Left lung (tissue), 14 donors: ENCODE measurements at places on chromosomes 7 and 10. TPM values are rescaled to one million over a fixed set of nuclear protein-coding genes. Genes with fewer than 3 reads are reported as not detected.

DNA sequence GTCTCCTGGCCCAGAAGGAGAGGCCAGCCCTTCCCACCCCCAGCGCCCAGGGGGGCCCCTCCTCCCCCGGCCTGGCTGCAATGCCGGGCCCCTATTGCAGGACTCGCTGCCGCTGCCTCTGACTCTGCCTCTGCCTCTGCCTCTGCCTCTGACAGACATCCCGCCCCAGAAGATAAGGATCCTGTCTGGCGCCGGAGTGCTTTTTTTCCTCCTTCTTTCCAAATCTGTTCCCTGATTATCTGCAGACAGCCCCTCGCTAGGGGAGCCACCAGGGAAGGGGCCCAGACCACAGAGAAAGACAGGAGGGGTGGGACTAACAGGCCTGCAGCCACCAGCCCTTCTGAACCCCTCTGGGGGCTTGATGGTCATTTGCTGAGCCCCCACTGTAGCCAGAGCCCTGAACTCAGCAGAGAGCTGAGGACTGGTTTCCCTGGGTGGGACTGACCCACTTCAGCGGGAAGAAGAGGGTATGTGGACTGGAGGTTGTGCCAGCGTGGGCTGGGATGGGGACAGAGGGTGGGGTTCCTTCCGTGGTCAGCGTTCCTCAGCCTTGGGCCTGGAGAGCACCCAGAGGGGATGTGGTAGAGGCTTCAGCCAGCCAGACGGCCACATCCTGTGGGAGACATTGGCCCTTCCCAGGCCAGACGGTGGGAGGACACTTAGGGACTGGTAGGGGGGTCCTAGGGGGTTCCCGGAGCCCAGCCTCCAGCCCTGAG is 22.8 kb downstream of the UNC5B start:
- peak; percentile 79 for DNase-seq

DNA sequence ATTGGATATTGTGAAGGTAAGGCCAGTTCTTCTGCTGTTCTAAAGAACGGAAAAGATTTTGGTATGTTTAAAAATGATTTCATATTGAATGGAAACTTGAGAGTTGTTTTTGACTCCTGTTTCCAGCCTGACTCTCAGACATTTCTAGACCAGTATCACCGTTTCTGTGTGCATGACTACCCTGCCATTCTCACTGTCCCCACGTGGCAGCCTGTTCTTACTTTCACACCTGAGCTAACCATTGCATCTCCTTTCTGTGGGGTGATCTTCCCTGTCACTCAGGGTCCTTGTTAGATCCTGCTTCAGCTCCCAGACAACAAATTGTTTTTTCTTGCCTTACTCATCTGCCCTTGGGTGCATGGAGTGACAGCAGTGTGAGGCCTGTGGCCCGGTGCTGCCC is 38.9 kb downstream of the GLRX3 start:
- no peak for DNase-seq

GRCh38 chr7:44769776-44770294 is 21.2 kb downstream of the ZMIZ2 start:
- DNase-seq, result no peak

- DNase-seq, result no peak
Measured at GRCh38 chr10:4984223-4984622, 19.4 kb downstream of the AKR1C2 start.

- DNase-seq, result no peak
Measured at GRCh38 chr10:48606530-48607355, 1.9 kb upstream of the ARHGAP22 start.

DNA sequence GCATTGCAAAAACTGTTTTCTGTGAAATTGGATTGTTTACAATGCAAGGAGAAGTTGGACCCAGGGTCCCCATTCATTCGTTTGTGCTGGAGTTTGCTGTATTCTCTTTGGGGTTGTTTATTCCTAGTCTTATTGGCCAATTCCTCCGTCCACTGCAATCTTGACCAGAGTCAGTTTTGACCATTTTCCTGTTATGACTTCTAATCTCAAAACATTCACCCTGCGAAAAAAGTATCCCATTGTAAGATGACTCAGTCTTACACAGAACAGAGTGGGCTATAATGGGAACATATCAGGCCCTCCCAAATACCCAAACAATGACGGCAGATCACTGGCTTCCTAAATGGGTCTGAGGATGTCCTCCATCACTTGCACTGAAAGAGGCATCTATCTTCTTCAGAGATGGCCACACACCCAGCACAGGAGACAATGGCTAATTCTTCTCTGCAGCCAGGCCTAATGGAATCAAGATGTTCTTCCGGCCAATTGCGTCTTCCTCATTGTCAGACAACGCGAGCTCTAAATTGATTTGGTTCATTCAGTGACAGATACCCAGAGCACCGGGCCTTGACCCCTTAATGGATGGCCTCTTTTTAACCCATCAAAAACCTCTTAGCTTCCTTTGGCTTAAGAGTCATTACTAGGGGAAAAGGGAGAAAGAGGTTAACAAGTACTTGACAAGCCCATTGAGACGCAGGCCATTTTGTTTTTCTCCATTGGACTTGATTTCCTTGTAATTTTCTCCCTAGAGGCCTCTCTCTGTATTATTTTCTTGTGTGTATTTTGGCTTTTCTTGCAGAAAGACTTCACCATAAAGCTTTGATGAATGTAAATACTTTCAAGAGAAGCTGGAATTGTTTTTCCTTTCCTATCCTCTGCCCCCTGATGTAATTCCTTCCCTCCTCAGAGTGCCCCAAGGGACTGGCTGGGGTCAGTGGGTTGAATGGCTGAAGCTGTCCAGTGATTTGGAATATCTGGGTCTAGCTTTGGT is 129.6 kb downstream of the PRPF18 start:
- no peak for DNase-seq

DNA sequence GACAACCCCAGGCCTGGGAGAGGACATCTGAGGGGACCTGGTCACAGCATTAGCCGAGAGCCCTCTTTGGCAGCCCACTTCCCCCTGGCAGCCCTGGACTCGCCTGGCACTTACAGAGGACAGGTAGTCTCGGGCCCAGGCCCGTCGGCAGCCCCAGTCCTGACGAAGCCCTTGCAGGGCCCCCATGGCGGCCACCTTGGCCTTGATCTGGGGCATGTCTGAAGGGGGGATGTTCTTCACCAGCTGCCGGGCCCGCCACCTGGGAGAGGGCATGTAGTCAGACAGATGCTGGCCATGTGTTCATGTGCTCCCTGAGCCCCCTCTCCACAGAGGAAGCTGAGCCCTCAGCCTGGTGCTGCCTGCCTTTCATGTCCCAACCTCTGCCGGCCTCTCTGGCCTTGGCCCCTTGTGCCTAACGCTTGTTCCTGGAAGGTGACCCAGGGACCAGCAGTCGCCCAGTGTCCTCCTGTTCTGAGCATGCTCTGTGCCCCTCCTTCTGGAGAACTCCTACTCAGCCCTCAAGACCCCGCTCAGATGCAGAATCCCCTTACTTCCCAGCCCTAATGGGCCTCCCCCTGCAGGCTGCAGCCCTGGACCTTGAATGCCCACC is 13.9 kb downstream of the MYO1G start:
- no peak for DNase-seq

DNA sequence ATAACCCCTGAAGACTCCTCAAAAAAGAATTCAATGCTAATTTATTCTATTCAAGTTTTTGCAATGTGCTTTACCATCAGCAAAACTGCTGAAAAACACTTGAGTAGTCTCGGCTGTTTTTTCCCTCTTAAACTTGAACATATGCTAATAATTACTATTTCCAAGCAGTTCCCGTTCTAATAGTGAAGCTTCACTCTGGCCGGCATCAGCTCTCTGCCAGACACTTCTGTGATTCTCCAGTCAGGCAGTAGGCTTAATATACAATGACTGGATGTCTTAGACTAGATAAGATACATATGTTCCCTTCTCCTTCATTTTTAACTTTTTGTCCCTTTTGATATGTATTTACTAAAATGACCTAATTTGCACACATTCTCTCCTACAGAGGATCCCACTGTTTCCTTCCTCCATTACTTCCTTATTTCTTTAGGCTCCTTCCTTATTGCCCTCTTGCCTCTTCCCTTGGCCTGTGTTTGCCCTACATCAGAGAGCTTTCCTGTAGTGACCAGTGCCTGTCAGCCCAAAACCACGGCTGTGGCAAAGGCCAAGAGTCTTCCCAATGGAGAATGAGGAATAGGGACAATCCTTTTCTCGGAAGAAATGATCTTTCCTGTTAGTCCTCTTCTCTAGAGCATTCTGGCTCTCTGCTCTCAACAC is 23.5 kb downstream of the HEPACAM2 start:
- no peak for DNase-seq

GRCh38 chr10:103592186-103593021 is 98.9 kb downstream of the NEURL1 start:
- DNase-seq, result no peak

DNA sequence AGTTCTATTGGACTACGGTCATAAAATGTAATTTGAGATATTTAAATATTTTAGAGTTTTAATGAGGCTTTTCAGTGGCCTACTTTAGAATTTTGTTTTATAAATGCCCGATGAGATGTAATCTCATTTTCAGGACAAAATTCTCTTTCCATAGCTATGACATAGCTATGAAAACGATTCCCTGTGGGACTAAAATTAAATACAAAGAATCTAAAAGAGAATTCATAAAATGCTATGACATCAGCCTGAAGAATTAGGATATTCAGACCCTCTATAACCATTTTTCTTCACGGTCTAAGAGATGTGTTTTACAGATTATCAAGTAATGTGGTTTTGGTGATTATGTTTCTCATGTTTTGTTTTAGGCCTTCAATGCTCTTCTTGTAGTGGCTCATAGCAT is 48.2 kb upstream of the ODAD2 start:
- no peak for DNase-seq

- DNase-seq, result no peak
Measured at GRCh38 chr7:4681218-4681851, 760 bp upstream of the FOXK1 start.

DNA sequence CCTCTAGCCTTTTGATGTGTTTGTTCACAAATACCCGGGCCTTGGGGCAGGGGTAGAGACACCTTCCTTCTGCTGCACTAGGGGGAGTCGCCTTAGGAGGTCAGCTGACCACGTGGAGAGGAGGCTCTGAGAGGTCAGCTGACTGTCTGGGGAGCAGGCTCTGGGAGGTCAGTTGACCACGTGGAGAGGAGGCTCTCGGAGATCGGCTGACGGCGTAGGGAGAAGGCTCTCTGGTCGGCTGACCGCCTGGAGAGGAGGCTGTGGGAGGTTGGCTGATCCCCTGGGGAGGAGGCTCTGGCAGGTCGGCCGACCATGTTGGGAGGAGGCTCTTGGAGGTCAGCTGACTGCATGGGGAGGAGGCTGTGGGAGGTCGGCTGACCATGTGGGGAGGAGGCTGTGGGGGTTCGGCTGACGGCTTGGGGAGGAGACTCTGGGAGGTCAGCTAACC is 59.6 kb upstream of the LYZL1 start:
- DNase-seq, result no peak

- no peak for DNase-seq
Measured at GRCh38 chr7:34155220-34155908, 250.0 kb downstream of the BMPER start.

- no peak for DNase-seq
Measured at GRCh38 chr7:154259396-154259795, 207.2 kb downstream of the DPP6 start.

DNA sequence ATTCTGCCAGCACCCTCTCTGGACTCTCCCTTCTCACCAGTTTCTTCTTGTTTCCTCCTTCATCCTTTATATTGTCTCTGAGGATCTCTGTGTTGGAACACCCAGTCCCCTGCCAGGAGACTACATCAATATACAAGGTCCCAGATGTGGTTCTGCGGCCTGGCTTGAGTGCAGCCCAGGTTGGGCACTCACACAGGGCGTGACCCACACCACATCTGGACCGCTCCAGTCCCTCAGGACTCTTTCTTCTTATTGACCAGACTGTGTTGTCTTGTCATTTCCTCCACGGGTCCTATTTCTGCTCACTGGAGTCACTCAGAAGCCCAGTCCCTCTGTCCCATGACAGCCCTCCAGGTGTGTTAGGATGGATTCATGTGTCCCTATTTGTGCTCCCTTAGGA is 26.0 kb downstream of the NKX2-3 start:
- no peak for DNase-seq

DNA sequence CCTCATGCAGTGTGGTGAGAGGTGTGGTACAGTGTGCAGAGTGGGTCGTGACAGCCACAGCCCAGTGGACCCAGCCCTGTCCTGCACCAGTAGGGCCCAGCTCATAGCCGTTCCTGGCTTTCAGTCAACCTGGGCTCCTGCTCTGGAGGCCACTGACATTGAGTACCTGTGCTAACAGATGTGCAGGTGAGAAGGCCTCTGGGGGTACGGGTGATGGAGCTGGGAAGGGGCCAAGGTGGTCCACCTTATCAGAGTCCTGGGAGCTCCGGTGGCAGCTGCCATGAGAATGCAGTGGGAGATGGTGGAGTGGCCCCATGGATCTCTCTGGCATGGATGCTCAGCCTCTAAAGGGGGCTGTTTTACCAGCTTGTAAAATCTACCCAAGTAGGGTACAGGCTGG is 6.1 kb upstream of the TBRG4 start:
- no peak for DNase-seq

DNA sequence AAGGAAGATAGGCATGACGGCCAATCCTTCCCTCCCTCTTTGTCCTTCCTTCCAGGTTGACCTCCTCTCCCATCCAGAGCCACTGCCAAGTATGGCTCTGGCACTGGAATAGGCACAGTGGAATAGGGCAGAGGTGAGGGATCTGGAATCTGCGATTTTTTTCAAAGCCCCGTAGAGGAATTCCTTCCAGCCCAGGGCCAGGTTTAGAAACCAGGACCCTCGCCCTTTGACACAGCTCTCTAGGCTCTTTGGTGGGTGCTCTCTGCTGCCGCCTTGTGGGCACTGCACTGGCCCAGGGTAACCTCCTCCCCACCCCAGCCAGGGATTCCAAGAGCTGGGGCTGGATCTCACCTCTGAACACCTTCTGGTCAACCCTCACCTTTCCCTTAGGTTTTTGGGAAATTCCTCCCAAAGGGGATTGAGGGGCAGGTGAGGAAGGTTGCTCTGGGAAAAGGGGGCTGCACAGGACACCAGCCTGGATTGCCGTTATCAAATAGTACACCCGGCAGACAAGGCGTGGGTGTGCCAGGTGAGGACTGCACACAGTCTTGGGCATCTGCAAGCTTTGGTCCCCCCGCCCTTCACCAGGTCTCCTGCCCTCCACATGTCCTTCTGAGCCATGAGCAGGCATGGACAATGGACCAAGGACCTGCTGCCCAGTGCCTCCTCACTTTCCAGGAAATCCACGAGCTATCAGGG is 22.8 kb downstream of the C10orf105 start:
- no peak for DNase-seq

The CHAT gene
- not detected for total RNA-seq

The RBM48 gene
- total RNA-seq, result 10.6 TPM

The NPTX2 gene
- total RNA-seq, result 1.3 TPM

The MRPS33 gene
- 48.0 TPM for total RNA-seq

The CH25H gene
- 9.8 TPM for total RNA-seq

The BRAT1 gene
- total RNA-seq, result 24.7 TPM

The PNLIP gene
- not detected for total RNA-seq
